ENCODE measurements at places on chromosomes 6 and 20. TPM values are rescaled to one million over a fixed set of nuclear protein-coding genes. Genes with fewer than 3 reads are reported as not detected.

The ZNF391 gene
- total RNA-seq = 0.53 TPM

The NFKBIL1 gene
- total RNA-seq = 19.1 TPM

The GGTLC1 gene
- total RNA-seq = not detected

The CSE1L gene
- 278 TPM for total RNA-seq

The SMLR1 gene
- total RNA-seq = not detected

The PLAGL1 gene
- total RNA-seq = 24.7 TPM
